Islet precursor cell (in vitro differentiated cells): ENCODE measurements at places on chromosomes 13 and 19.
A peak's percentile ranks its signal among the peaks of the same experiment; 100 is the strongest.

GRCh38 chr13:95626768-95627167, 17.7 kb downstream of the DZIP1 start:
- DNase-seq = no peak

GRCh38 chr13:110307767-110308655, 927 bp downstream of the COL4A2 start:
- peak; percentile 74 for DNase-seq

- no peak for DNase-seq
Observed at GRCh38 chr19:12932392-12933286, 872 bp downstream of the FARSA start.

DNA sequence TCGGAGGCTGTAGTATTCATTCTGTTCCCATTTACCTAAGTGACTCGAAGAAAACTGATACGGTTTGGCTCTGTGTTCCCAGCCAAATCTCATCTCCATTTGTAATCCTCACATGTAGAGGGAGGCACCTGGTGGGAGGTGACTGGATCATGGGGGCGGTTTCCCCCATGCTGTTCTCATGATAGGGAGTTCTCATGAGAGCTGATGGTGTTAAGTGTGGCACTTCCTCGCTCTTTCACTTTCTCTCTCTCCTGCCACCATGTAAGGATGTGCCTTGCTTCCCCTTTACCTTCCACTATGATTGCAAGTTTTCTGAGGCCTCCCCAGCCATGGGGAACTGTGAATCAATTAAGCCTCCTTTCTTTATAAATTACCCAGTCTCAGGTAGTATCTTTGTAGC, 23.5 kb downstream of the SLAIN1 start:
- DNase-seq = no peak

DNA sequence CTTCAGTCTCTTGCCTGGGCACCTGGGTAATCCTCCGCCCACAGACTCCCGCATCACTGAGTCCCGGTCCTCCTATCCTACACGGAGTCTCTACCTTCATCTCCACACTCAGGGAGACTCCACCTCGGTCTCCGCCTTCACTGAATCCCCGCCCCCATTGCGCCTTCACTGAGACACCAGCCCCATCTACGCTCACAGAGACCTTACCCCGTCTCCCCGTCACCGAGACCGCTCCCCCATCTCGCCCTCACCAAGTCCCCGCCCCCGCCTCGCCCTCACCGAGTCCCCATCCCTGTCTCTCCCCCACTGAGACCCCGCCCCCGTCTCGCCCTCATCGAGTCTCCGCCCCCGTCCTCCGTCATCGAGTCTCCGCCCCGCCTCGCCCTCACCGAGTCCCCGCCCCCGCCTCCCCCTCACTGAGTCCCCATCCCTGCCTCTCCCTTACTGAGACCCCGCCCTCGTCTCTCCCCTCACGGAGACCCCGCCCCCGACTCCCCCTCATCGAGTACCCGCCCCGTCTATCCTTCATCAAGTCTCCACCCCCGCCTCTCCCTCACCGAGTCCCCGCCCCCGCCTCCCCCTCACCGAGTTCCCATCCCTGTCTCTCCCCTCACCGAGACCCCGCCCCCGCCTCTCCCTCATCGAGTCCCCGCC, 23.1 kb upstream of the ZNF846 start:
- peak; percentile 99 for DNase-seq

GRCh38 chr19:46487802-46488445, 7.7 kb downstream of the PNMA8B start:
- DNase-seq = peak; percentile 87

- no peak for DNase-seq
Observed at GRCh38 chr13:29954082-29955028, 103.9 kb upstream of the UBL3 start.

GRCh38 chr19:34493038-34493648, 11.6 kb downstream of the WTIP start:
- DNase-seq = no peak

GRCh38 chr13:69324090-69324886, 783.3 kb upstream of the ATXN8OS start:
- no peak for DNase-seq

DNA sequence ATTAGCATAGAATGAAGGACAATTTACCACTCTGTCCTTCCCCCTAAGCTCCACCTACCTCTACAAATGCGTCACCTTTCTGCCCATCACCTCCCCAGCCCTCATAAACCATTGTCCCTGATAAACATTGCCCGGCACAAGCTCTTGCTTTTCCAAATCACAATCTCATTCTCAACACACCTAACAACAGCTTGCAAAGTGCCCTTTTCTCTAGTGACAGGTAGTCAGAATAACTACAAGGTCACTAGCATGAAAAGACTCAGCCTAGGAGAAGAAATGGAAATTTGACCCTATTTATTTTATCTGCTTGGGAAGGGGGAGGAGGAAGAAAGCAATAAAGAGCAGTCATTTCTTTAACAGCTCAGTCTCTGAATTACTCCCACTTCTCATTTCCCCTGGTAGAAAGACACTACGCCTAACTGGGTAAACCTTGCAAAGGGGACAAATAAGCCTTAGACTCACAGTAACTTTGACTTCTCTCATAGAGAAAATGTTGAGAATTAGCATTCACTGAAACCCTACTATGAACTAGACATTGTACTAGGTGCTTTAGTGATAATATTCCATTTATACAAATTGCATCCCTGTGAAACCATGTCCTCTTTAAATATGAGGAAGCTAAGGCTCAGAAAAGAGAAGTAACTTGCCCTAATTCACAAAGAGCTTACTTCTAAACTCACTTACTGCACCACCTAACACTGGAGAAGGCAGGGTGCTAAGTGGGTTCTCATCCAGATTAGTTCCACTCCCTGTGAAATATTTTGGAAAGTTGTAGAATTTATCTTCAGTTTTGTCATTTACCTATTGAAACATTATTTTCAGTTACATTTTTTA, 116.2 kb upstream of the FNDC3A start:
- no peak for DNase-seq
